ENCODE measurements at places on chromosomes 5 and 9.

- no peak for DNase-seq
These were observed 30.9 kb upstream of the CEP72 start for GRCh38 chr5:581266-581665.

DNA sequence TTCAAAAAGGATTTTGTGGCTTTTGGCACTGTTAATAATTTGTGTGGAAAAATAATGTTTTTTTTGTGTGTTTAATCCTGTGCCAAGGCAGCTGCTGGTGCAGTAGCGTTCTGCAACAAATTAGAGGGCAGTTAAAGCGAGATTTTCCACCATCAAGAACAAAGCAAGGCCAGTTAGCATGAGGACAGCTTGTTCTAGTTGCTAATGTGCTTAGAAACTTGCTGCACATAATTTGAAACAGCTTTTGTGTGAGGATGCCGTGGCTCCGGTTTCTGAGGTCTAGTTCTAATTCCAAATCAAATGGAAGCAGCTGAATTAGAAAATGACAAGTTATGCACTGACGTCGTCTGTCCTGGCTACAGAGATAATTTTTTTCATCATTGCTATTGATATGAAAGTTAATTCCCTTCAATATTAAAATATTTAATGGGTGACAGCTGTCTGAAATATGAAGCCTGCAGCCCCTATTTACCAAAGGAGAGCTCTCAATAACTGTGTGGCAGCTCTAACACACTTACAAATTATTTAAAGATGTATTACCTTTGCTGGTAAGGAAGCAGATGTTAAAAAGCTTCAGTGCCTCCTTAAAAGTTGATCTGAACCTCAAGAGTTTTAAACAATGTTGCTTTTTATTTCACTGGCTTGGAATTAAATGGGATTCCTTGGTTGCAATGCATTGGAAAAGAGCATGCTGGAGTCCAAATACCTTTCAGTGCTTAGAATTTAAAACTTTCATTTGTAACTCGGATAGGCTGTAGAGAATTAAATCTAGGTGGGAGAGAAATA is 128.6 kb downstream of the SPATA31D1 start:
- no peak for DNase-seq

GRCh38 chr5:18487928-18488480 is 853.7 kb downstream of the TAF11L14 start:
- DNase-seq, result no peak

DNA sequence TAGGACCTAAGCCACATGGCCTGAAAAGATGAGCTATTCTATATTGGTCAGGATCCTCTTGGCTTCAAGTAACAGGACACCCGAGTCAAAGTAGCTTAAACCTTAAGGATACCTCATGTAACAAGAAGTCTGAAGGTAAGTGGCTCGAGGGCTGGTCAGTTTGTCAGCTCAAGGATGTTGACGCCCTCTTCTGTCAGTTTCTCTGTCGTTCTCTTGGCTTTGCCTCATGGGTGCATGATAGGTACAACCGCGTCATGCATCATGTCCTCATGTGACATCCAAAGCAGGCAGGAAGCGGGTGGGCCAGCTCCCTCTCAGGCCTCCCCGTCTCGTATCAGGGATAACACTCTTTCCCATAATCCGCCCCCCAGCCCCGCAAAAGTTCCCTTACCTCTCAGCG is 22.1 kb upstream of the TCERG1 start:
- DNase-seq, result no peak

- DNase-seq, result no peak
These were observed 83.3 kb downstream of the MLLT3 start for GRCh38 chr9:20538956-20539355.

All from activated CD4-positive, alpha-beta T cell treated with anti-CD3 and anti-CD28 coated beads for 36 hours (primary cell).